Vagina (tissue), 2 donors: ENCODE measurements at places on chromosomes 2 and 18. TPM values are rescaled to one million over a fixed set of nuclear protein-coding genes. Genes with fewer than 3 reads are reported as not detected.

- H3K36me3 ChIP-seq, result no peaks in the 10 kb centered on the region
- no peak overlapping the region for H3K27ac ChIP-seq
- DNase-seq, result no peak
- no peaks in the 10 kb centered on the region for H3K27me3 ChIP-seq
- H3K4me1 ChIP-seq, result peaks cover 7% of the 10 kb centered on the region
These were observed 68.1 kb downstream of the MYOM1 start for GRCh38 chr18:3151399-3152264.

DNA sequence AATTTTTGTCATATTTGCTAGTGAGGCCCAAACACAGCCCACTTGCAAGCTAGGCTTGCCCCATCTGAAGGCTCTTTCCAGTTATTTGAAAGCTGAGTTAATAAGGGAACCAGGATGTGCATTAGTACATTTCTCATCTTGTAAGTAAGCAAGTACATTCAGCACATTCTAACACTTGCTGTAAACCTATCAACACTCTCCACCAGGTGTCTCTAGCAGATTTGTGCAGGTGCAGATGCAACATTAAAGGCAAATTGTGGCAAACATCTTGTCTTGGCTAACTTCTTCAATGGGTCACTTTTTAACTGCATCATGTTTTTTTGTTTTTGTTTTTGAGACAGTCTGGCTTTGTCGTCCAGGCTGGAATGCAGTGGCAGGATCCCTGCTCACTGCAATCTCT lies 25.3 kb upstream of the MFSD6 start:
- no peak overlapping the region for H3K27ac ChIP-seq
- DNase-seq, result no peak
- no peaks in the 10 kb centered on the region for H3K4me1 ChIP-seq
- no peaks in the 10 kb centered on the region for H3K36me3 ChIP-seq
- H3K4me3 ChIP-seq, result no peak overlapping the region

- no peaks in the 10 kb centered on the region for H3K36me3 ChIP-seq
- no peaks in the 10 kb centered on the region for H3K27me3 ChIP-seq
- DNase-seq, result no peak
- H3K4me1 ChIP-seq, result no peaks in the 10 kb centered on the region
These were observed 32.9 kb downstream of the EHD3 start for GRCh38 chr2:31266804-31267203.

DNA sequence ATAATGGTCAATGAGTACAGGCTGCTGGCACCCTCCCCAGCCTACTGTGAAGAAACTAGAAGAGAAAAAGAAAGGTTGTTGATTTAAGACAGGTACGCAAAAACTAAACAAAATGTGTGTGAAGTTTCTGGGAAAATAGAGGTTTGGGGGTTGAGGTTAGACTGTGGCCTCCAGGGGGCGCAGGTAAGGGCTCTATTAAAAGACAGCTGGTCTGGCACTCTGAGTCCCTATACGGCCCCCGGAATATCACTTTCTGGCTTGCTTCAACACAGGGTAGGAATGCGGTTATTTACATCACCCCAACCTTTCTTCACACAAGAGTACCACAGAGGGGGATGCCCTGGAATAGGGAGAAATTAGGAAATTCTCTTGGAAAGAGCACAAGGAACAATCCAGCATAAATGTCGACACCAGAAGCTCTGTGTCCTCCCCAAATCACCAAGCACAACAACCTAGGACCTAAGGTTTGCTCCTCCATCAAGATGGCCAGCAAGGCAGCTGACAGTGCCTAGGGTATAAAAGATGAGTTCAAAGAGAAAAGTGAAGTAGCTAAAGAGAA lies 480.8 kb upstream of the KLHL29 start:
- H3K27ac ChIP-seq, result no peak overlapping the region
- no peaks in the 10 kb centered on the region for H3K4me1 ChIP-seq
- no peaks in the 10 kb centered on the region for H3K27me3 ChIP-seq

The NABP1 gene
- 35.1 TPM for total RNA-seq
